ENCODE measurements at places on chromosomes 3 and 15. TPM values are rescaled to one million over a fixed set of nuclear protein-coding genes. Genes with fewer than 3 reads are reported as not detected.

DNA sequence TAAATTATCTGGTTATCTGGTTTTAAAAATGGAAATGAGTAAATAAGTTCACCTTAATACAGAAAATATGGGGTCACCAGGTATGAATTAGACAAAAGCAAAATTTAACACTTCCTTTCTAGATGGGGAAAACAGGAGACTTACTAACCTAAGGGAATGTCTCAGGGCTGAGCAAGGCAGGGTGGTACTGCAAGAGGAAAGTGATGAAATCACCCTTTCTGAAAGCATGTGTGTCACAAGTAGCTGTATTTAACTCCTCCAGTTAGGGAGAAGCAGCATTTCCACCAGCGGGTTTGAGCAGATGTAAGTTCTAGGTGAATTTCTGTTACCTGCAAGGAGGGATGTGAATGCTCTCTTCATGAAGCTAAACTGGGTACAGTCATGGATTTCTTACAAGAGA lies 629.1 kb downstream of the MECOM start:
- no peak for DNase-seq

DNA sequence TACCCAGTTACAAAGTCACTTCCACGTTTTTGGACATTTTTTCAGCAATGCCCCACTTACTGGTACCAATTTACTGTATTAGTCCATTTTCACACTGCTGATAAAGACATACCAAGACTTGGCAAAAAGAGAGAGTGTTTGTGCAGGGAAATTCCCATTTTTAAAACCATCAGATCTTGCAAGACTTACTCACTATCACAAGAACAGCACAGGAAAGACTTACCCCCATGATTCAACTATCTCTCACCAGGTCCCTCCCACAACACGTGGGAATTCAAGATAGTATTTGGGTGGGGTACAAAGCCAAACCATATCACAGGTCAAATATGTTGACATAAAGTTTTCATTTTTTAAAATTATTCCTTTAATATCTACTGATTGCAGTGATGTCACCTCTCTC lies 16.2 kb upstream of the ABI3BP start:
- no peak for DNase-seq

DNA sequence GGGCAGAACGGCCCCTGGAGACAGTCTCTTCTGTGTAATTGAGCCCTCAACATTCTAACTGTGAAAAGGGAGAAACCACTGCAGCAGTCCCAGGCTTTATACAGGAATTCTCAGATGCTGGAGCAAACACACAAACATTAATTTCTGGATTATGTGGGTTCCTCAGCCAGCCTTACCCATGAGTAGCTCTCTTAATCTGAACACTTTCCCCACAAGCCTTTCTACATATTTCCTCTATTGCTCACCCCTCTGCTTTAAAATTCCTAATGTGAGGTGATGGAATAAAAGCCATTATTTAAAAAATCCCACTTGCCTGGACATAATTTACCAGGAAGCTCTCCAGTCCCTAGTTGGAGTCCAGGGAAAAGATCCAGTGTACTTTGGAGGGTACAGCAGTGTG lies 139.0 kb downstream of the CTNNB1 start:
- no peak for DNase-seq

DNA sequence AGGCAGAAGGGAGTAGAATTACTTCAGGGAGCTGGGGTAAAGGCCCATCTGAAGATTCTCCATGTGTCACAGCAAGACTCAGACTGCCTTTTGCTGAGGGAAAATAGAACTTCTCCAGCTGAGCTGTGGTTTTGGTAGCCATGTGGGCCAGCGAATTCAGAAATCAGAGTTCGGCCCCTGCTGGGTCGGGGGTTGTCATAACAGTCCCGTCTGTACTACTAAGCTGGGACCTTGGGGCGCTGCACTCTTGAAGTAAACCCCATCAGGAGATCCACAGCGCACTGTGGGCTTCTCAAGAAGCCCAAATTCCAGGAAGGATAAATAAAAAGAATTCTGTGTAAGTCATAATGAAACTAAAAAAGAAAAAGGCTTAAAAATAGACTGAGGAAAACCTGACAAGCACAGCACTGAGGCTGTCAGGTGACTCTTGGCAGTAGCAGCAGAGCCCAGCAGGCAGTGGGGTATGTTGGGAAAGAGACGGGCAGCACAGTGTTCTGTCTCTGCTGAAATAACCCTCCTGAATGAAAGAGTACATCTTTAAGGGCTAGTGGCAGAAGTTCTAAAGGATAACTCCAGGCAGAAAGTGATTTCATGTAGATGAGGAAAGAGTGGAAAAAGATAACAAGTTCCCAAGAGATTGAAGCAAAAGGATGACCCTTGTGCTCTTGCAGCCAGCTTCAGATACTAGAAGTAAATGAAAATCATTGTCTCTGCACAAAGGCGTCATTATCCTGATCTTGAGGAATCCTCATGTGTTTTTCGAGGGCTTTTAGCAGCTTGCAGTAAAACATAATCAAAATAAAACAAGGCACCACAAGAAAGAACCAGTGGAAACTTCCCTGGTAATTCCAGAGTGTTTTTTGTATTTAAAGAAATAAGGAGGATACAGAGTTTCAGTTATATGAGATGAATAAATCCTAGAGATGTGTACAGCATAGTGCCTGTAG lies 74.5 kb downstream of the RAB7A start:
- no peak for DNase-seq

DNA sequence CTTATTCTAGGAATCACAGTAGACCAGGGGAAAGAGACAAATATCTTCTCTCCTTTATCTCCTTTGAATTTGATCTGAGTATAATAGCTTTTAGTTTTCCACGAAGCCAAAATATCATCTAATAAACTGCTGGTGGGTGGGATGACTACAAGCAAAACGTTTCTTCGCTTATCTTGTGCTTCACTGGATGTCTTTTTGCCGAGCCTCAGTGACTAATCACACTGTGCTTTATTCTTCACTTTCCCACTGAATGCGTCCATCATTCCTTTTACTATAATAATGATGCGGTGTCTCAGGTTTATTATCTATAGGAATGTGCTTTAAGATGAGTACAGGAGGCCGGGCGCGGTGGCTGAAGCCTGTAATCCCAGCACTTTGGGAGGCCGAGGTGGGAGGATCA lies 32.5 kb downstream of the CEP152 start:
- no peak for DNase-seq

DNA sequence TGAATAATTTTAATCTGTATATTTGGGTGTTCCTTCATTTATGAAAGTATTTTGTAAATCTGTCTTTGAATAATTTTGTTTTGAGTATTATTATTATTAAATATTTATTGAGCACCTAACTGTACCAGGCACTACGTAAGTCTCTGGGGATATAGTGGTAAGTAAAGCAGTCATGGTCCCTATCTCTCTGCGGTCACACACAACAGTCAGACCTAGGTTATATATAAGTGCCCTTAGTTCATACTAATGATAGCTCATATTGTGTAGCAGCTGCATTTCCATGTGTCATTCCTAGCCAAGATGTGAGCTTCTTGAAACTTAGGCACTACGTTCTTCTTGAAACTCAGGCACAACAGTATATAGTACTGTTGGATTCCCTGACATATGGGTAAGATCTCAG lies 12.4 kb downstream of the NKTR start:
- DNase-seq = no peak

- DNase-seq = no peak
Measured at GRCh38 chr15:22955544-22956119, 24.5 kb downstream of the CYFIP1 start.

GRCh38 chr3:118781232-118781631 lies 253.4 kb downstream of the IGSF11 start:
- DNase-seq = no peak

DNA sequence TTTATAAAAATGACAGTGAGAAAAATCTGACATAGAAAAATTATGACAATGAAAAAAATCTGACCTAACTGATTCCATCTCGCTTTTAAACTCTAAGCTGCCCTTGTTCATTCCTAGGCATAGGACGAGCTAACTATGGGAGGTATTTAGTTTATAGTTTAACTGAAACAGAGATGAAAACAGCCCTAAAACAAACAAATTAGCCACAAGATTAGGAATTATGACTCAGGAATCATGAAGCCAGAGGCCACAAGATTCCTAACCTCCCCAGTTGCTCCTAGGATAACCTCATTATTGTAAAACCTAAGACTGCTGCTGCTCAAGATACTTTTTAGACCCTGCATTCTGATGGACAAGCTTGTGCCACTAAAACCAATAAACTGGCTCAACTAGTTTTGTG lies 122.7 kb upstream of the MNS1 start:
- DNase-seq = no peak

CLSTN2 gene
- 3.0 TPM for total RNA-seq

LRTM1 gene
- not detected for total RNA-seq

VGLL3 gene
- total RNA-seq = 7.9 TPM

GP5 gene
- not detected for total RNA-seq

SEC22C gene
- total RNA-seq = 40.8 TPM

PLSCR5 gene
- not detected for total RNA-seq

CD80 gene
- total RNA-seq = not detected

All from epithelial cell of proximal tubule (primary cell).